ENCODE measurements at places on chromosomes 11 and 22.
A peak's percentile ranks its signal among the peaks of the same experiment; 100 is the strongest.

DNA sequence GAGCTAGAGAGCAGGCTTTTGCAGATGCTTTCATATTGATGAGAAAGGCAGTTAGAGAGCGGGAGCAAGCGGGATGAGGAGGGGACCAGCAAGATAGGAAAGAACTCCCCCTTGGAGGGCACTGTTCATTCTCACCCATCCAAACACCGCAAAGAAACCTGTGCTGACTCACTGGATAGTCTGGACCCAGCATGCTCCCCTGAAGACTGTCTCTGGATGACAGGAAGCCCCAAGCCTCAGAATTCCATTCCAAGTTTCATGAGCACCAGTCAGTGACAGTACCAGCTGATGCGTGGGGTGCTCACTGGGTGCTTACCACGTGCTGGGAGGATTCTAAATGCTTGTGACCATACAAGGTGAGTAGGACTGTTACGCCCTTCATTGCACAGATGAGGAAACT lies 34.2 kb downstream of the MICAL3 start:
- no peak for DNase-seq

DNA sequence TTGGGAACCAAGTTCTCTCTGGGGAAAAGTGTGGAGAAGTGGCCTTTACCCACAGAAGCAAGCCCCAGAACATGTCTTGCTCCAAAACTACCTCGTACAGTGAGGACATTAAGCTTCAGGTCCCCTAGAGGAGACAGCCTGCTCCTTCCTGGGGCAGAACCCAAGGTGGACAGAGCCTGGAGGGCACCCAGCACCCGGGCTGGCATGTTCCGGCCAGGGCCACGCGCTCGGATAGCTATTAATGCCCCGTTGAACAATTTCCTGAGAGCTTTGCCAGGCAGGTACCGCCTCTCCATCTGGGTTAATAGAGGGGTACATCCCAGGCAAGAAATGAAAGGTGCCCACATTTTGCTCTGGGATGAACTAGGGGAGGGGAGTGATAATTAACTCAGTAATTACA lies 169.0 kb upstream of the GRK3 start:
- DNase-seq, result no peak

DNA sequence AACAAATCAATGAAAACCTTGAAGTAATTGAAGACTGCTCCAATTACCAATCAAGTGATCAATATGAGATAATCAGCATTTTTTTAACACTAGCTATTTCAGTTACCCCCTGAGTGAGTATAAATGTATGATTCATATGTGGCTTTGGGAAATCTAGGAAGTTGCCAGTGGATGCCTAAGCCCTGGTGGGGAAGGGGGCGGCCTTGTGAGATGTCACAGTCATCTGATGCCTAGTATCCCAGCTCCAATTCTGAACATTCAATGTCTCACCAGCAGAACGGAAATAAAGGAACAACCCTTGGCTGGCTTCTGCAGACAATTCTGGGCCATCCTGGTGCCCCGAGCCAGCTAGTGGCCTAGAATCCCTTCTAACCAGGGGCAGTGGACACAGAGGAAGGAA lies 58.5 kb upstream of the TIMP3 start:
- no peak for DNase-seq

GRCh38 chr11:81869351-81870065 lies 864.2 kb downstream of the FAM181B start:
- no peak for DNase-seq

- DNase-seq, result no peak
Observed at GRCh38 chr11:16839821-16840220, 101.4 kb downstream of the C11orf58 start.

GRCh38 chr11:6813656-6814055 lies 14.2 kb upstream of the OR6A2 start:
- DNase-seq, result no peak

DNA sequence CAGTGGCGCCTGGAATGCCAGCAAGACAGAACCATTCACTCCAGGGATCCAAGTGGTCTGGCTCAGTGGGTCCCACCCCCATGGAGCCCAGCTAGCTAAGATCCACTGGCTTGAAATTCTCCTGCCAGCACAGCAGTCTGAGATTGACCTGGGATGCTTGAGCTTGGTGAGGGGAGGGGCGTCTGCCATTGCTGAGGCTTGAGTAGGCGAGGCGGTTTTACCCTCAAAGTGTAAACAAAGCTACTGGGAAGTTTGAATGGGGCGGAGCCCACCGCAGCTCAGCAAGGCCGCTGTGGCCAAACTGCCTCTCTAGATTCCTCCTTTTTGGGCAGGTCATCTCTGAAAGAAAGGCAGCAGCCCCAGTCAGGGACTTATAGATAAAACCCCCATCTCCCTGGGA lies 125.7 kb upstream of the DDI1 start:
- peak; percentile 14 for DNase-seq

- DNase-seq, result no peak
Observed at GRCh38 chr11:73001615-73002014, 140.5 kb downstream of the FCHSD2 start.

DNA sequence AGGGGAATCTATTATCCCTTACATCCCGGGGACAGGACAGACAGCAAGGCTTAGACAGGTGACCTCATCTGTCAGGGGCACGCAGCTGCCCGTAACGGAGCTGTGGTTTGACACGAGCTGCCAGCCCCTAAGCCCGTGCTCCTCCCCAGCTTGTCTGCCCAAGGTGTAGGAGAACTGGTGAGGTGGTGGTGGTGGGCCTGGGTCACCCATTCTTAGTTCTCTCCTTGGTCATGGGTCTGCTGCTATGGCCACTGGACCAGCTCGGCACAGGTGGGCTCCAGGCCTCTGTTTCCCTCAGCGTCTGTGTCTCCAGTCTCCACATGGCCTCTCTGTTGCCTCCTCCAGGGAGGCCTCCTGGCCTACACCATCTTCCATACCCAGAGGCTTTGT lies 5.4 kb downstream of the PARVG start:
- DNase-seq, result no peak

DNA sequence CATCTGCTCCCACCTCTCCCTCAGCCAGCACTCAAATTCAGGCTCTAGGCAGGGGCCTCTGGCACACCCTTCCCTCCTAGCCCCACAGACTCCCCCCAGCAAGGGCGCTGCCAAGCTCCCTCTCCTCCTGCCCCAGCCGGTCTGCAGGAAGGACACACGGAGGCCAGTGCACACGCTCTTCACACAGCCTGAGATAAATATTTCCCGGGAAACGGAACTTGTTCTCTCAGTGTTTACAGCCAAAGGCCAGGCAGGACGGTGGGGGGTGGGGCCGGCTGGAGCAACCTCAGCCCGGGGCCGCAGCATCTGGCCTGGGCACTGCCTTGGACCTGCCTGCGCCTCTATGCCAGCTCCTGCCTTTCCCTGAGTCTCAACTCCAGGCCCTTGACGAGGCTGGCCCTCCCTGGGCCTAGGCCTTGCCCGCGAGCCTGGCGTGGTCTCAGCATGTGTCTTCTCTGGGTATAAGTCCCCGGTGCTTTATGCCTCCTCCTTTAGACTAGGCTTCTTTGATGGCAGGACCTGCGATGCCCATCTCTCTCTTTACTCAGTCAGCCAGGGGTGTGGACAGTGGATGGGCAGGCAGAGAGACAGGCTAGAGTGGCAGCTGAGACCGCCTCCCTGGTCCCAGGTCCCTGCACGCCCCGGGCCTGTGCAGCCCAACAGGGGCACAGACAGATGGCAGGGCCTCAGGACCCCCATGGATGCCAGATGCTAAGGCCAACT lies 48.4 kb downstream of the PDE2A start:
- no peak for DNase-seq

- DNase-seq, result no peak
Observed at GRCh38 chr11:27701355-27702105, 1.3 kb upstream of the BDNF start.

GRCh38 chr22:41513391-41513790 lies 30.9 kb downstream of the POLR3H start:
- DNase-seq, result no peak

DNA sequence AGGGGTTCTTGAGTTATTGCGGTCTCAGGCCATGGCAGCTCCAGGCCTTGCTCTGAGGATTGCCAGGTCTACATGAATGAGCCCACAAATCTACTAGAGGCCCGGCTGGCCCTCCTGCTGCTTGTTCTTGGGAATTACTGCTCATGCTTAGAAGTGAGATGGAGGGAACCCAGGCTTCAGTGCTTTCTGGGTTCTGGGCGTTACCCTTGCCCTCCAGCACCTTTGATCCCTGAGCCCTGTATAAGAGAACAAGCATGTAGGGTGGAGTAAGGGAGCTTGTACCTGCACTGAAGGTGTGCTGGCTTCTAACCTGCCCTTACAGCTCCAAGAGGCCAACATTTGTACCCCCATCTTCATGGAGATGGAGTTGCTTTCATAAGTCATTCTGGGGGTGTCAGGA lies 4.0 kb downstream of the NAA40 start:
- DNase-seq, result no peak

- no peak for DNase-seq
Observed at GRCh38 chr11:62880231-62880802, 379 bp upstream of the SLC3A2 start.

DNA sequence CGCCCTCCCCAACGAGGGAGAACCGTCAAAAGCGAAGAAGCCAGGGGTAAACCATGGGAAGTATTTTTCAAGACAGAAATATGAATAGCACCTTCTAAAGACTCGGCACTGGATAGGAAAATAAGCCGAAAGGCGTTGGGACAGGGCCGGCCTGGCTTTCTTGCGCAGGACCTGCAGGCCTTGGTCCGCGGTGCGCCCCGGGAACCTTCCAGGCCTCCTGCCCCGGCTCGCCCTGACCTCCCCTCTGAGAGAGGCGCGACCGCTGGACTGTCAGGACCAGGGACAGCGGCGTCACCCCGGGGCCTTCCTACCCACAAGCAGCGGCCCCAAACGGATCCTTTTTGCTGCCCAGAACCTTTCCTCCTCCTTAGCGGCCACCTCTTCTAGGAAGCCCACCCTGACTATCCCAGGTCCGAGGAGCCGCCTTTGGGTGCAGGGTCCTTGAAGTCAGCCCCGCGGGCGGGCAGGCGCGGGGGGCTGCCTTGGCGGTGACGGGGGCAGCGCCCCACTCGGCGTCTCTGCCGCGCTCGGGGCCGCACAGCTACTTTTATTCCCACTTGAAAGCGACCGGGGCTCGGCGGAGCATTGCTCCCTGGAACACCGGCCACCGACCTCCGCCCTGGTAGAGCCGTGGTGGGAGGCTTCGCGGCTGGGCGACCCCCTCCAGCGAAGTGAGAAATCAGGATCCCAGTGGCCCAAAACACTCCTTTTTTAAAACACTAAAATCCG lies 650 bp upstream of the MAPK11 start:
- peak; percentile 87 for DNase-seq

DNA sequence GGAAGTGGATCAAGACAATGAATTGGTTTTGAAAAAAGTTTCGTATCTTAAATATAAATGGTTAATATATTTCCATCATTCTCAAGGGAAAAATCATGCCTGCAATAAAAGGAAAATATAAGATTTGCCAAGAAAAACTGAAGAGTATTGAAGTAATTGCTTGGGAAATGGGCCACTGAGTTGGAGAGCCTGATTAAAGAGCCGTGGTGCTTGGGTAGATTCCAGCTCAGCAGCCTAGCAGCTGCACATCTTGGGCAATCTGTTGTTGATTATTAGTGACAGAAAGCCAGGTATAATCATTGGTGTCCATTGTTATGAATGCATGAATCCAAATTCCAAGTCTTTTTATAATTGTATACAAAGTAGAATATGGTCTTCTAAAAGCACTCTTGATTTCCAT lies 800.9 kb upstream of the CHORDC1 start:
- DNase-seq, result no peak

DNA sequence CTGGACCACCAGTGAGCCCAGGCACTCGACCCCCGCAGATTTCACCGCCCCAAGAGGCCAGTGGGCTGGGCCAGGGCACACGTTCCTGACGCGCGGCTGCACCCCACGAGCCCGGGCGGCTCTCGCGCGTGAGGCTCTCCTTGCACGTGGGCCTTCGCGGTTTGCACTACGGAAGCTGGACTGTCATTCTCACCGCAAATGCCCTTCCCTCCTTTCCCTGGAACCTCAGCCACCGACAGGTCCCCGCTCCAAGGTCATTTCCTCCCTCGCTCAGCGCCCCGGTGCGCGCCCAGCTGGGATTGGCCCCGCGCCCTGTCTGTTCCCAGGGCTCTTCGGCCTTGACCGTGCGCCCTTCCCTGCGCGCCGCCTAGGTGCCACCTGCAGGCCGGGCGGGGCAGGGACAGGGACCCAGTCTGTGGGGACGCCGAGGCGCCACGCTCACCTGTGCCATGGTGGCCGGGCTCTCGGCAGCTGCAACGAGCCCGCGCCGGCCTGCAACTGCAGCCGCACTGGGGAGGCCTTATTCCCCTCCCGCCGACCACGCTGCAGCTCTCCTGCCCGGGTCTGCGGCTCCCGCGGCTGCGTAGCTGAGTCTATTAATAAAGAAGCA lies 2.1 kb upstream of the CPT1A start:
- peak; percentile 80 for DNase-seq

DNA sequence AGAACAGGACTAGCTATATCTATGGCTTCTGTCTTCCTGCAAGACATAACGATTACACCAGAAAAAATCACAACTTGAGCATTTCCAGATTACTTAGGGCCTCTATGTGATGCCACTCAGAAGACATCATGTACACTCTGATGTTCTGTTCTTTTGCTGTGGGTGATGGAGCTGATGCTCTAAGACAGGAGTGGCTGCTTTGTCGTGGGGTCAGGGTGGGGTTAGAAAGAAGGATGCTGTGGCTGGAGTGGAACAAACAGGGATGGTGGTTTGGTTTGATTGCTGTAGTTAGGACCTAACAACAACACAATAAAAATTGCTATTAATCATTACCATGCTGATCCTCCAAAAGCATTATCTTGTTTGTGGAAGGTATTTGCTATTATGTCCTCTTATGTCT lies 120.3 kb upstream of the ARHGAP20 start:
- DNase-seq, result no peak

DNA sequence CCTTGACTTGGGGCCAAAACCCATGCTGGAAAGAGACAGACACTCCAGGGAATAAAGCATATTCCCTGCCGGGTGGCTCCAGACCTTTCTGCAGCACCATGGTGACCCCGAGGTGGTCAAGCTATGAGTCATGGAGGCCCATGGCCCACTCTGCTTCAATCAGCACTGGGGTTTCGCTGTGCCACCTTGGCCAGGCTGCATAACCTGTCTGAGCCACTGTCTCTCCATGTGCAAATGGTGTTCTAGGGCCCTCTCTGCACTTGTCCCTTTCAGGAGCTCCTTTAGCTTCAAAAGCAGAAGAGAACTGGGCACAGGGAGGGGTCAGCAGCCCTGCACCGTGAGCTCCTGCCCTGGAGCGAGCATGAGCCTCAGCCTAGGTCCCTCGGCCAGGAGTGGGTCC lies 410.1 kb downstream of the SHANK2 start:
- DNase-seq, result no peak

DNA sequence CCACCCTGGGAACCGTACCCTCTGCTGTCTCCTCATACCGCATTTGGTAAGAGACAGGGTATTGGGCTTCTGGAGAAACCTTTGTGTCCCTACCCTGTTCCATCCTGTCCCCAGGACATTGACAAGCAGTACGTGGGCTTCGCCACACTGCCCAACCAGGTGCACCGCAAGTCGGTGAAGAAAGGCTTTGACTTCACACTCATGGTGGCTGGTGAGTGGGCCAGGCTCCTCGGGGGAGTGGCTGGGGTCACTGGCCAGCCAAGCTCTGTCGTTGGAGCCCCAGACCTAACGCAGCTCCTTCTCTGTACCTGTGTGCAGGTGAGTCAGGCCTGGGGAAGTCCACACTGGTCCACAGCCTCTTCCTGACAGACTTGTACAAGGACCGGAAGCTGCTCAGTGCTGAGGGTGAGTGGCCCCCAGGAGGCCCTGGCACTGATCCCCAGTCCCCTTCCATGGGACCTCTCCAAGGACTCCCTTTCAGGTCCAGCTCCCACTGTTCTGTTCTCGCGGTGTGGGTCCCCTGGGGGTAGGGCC lies 3.8 kb upstream of the GP1BB start:
- no peak for DNase-seq
